ENCODE measurements at places on chromosomes 7 and 10. TPM values are rescaled to one million over a fixed set of nuclear protein-coding genes. Genes with fewer than 3 reads are reported as not detected.

GRCh38 chr10:94065362-94065761 is 71.6 kb downstream of the PLCE1 start:
- H3K4me3 ChIP-seq: no peak overlapping the region
- H3K27me3 ChIP-seq: no peaks in the 10 kb centered on the region
- H3K27ac ChIP-seq: no peak overlapping the region

DNA sequence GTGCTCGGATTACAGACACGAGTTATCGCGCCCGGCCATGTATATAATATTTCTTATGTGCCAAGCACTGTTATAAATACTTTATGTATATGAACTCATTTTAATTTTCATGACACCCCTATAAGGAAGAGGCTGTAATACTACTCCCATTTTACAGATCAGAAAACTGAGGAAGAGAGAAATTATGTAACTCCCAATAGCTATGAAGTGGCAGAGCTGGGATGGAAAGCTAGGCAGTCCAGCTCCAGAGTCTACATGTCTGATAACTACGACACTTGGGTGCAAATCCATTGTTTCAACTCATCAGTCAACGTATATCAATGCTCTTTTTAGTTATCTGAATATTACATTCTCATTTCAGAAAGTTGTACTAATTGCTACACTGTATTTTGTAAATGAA is 17.0 kb downstream of the PDK4 start:
- H3K4me1 ChIP-seq: no peaks in the 10 kb centered on the region
- no peak overlapping the region for H3K4me3 ChIP-seq
- H3K36me3 ChIP-seq: peaks cover 6% of the 10 kb centered on the region
- no peak for DNase-seq
- no peak overlapping the region for H3K27ac ChIP-seq

DNA sequence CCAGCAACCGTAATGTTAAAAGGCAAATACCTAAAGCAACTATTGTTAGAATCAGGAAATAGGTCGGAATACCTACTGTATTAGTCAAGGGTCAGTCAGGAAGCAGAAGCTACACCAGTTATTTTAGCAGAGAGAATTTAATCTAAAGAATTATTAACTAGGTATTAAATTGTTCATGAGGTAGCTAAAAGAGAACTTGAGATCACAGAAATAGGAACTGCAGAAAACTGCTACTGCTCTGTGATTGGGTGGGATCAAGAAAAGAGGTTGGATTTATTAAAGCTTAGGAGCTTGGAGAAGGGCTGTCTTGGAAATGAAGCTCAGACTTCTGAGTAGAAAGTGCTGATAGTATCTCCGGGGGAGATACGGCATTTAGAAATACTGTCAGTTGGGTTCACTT is 20.0 kb upstream of the ZNF438 start:
- DNase-seq: no peak
- no peak overlapping the region for H3K27ac ChIP-seq
- H3K4me3 ChIP-seq: no peak overlapping the region
- no peaks in the 10 kb centered on the region for H3K4me1 ChIP-seq
- peaks cover 4% of the 10 kb centered on the region for H3K36me3 ChIP-seq
- peaks cover 12% of the 10 kb centered on the region for H3K27me3 ChIP-seq

CEP55 gene
- total RNA-seq: 23.7 TPM

LRRC18 gene
- total RNA-seq: not detected

Data from natural killer cell treated with Interleukin-12 subunit alpha and Interleukin-12 subunit beta and Interleukin-15 and Interleukin-18, amount 100 ng/mL, for 72 hours (primary cell).